GM13976 (cell line): ENCODE measurements at places on chromosomes 1 and 21.

- DNase-seq, result peak; percentile 86
These were observed 12.6 kb downstream of the HSF2BP start for GRCh38 chr21:43646550-43647260.

- no peak for DNase-seq
These were observed 51.3 kb upstream of the BCL10 start for GRCh38 chr1:85327759-85328158.

- no peak for DNase-seq
These were observed 54.5 kb upstream of the PPM1J start for GRCh38 chr1:112769611-112770010.

GRCh38 chr1:33683913-33684312 lies 180.0 kb upstream of the HMGB4 start:
- no peak for DNase-seq

DNA sequence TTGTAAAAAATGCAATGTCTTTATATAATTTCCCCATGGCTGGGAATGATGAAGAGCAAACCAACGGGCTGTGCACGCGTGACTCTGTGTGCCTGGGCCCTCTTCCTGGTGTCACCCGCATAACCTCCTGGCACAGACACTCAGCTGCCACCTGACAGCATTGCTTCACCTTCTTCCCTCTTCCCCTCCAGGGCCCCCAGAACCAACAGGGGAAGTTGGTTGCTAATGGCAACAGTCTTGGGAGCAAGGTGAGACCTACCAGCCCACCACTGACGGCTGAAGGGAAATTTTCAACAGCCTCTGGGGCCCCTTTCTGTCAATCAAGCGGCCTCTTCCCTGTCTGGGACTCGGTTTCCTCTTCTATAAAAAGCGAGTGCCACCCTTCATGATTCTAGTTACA lies 33.2 kb downstream of the SSBP3 start:
- peak; percentile 57 for DNase-seq
